NCI-H1417 (cell line): ENCODE measurements at places on chromosomes 1 and 21.

GRCh38 chr1:201504799-201505502 lies 2.0 kb downstream of the CSRP1 start:
- DNase-seq: peak; percentile 10

DNA sequence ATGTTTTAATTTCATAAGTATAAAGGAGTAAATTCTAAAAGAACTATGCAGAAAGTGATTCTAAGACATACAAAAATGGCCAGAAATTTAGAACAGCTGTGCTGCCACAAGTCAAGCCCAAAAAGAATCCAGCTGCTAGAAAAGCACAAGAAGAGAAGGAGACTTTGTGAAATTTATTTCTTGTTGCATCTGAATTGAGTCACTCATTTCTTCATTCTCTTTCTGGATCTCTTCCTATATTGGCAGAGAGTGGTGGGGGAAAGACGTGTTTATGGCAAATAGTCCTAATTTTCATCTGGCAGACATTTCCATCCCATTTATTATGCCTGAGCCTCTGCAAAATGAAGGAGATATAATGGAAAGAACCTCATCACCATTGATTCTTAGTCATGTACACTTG lies 139.6 kb upstream of the CTTNBP2NL start:
- no peak for DNase-seq

DNA sequence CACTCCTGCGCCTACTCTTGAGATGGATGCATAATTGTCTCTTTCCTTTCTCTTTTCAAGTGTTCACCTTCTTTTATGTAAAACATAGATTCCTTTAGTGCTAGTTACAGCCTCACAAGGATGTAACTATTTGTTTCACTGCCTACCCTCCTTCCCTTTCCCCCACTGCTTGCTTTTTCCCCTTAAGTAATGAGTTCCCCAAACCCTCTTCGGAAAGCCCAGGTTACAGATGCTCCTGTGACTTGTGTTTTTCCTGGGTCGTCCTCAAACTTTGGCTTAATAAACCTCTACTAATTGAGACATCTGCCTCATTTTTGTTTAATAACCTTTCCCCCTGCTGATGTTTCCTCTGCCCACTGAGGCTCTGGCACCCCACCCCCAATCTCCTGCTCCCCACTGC lies 39.2 kb downstream of the C21orf91 start:
- DNase-seq: no peak

DNA sequence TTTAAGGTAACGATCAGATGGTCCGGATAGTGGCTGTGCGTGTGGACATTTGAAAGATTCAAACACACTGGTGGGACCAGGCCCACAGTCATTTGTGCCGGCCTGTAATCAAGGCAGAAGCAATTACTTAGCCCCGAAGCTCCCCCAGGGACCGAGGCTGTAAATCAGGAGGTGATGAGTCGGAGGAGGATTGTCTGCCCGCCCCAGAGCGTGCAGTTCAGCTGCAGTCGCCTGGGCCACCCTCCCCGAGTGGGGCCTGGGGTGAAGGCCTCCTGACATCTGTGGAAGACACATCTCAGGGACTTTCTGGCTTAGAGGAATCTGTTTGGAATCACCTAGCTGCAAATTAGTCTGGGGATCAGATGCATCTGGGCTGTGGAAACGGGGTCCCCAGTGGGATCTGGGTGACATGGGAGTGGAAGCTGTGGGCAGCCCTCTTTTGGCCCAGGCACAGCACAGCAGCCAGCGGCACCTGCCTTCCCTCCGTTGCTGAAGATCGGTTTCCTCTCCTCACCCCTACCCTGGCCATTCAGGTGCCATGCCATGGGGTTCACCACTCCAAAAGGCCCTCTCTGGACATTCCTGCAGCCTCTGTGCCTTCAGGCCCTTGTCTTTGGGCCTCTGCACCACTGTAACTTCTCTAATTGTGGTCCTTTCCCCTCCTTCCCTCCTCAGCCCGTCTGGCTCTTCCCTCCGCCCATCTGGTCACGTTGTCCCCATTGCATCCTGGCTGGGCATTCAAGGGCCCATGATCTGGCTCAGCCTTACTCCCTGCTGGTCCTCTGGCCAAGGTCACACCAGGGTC lies 25.7 kb downstream of the LHX4 start:
- DNase-seq: no peak

GRCh38 chr1:11046270-11046566 lies 821 bp downstream of the MASP2 start:
- DNase-seq: no peak

GRCh38 chr1:6732942-6733341 lies 31.3 kb upstream of the DNAJC11 start:
- DNase-seq: no peak

DNA sequence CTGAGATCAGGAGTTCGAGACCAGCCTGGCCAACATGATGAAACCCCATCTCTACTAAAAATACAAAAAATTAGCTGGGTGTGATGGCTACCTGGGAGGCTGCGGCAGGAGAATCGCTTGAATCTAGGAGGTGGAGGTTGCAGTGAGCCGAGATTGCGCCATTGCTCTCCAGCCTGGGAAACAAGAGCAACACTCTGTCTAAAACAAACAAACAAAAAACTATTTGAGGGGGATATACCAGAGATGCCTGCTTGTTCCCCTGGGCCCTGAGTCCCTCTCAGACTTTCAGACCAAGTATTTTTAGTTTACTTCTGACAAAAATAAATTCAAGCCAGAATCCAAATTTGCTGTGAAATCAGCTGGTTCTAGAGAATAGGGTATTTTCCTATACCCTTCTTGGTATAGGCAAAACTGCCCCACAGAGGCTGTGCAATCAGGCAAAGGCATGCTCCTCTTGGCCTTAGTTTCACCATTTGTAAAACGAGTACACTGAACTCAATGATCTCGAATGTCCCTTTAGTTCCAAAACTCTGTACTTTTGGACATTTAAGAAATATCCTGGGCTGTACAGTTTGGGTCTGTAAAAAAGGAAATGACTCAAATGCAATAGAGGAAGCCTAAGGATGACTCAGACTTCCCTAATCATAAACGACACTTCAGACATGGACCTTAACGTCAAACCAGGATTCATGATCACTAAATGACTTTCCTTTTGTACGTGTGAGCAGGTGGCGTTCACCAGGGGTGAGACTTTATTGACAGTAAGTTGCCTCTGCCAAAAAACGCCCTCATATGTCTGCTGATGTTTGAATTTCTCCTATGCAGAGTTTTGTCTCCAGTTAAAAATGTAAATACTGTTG lies 16.1 kb downstream of the ENSA start:
- no peak for DNase-seq

GRCh38 chr1:21099034-21099868 lies 77.4 kb downstream of the EIF4G3 start:
- no peak for DNase-seq

- DNase-seq: peak; percentile 49
Measured at GRCh38 chr1:93751377-93752250, 70.0 kb upstream of the BCAR3 start.

GRCh38 chr1:231857609-231858135 lies 231.1 kb downstream of the DISC1 start:
- no peak for DNase-seq

DNA sequence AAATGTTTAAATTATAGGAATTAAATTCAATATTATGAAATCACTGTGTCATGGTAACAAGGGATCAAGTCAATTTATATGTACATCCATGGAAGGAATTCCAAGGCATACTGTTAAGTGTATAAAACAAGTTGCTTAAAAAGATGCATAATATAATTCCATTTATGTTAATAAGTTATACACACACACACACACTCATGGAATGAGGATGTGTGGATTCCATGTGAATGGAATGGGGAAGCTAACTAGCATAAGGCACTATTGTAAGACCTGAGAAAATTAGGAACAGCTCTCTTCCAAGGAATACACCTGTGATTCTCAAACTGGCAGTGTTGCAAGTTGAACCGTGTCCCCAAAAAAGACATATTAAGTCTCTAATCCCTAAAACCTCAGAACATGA lies 17.6 kb upstream of the TRAF3IP3 start:
- DNase-seq: no peak

GRCh38 chr21:42165901-42166300 lies 53.0 kb upstream of the ABCG1 start:
- DNase-seq: no peak

- peak; percentile 88 for DNase-seq
Measured at GRCh38 chr1:165235777-165236291, 120.7 kb downstream of the LMX1A start.

GRCh38 chr1:2879591-2879990 lies 78.1 kb upstream of the TTC34 start:
- DNase-seq: no peak

- DNase-seq: no peak
Measured at GRCh38 chr21:43866659-43867331, 1.8 kb downstream of the AGPAT3 start.
